Ammon's horn (tissue), 1 donor: ENCODE measurements at places on chromosomes 13 and 19.

DNA sequence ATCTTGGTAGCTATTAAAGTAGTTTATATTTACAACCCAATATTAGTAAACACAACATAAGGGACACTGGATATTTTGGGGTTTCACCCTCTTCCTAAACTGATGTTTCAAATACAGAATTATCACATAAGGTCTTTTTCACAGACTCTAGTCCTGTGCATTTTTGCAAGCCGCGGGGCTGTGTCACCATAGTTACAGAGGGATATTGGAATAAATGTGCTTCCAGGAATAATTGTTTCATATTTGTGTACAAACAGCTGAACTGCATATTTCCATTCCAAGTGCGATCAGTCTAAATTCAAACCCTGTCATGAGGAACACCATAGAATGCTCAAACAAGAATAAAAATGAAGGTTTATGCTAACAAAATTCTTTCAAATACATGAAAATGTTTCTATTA, 762.5 kb upstream of the ARGLU1 start:
- DNase-seq, result peak; percentile 39

- DNase-seq, result peak; percentile 32
Measured at GRCh38 chr13:66805657-66806056, 424.5 kb downstream of the PCDH9 start.

DNA sequence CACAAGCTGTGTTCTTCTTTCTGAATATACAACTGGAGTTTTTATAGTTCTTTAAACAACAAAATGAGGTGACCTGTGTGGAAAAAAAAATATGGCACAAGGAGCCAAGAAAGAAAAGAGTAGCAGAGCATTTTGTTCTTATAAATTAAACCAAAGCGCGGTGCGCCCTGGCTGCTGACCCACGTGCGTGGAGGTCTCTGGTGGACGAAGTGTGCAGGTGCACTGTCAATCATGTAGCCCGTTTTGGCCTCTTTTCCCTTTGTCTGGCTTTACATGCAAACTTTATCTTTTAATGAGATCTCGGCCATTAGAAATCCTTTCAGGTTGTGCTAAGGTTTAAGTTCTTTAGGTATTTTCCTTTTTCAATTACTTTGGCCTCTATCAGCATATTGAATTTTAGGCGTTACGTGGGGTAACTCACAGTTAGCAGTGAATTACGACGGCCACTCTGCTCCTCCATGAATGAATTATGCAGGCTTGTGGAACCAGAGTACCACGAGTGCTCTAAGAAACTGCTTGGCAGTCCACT, 443.9 kb upstream of the SLC10A2 start:
- DNase-seq, result no peak

GRCh38 chr13:113361406-113361805, 2.5 kb downstream of the GRTP1 start:
- no peak for DNase-seq

DNA sequence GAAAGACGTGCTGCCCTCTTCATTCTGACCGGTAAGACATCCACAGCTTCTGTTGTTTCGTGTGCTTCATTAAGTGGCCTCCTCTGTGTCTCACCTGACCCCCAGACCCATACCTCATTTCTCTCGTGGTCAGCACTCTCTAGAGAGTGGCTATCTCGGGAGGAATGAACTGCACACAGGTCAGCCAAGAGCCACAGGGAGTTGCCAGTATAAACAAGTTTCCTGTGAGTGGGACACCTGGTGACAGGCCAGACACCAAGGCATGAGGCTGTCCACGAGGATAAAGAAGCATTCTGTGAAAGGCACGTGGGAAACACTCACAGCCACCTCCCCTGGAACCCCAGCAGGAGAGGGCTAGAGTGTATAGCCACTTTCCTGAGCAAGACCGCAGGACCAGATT, 115.8 kb downstream of the NUFIP1 start:
- no peak for DNase-seq

DNA sequence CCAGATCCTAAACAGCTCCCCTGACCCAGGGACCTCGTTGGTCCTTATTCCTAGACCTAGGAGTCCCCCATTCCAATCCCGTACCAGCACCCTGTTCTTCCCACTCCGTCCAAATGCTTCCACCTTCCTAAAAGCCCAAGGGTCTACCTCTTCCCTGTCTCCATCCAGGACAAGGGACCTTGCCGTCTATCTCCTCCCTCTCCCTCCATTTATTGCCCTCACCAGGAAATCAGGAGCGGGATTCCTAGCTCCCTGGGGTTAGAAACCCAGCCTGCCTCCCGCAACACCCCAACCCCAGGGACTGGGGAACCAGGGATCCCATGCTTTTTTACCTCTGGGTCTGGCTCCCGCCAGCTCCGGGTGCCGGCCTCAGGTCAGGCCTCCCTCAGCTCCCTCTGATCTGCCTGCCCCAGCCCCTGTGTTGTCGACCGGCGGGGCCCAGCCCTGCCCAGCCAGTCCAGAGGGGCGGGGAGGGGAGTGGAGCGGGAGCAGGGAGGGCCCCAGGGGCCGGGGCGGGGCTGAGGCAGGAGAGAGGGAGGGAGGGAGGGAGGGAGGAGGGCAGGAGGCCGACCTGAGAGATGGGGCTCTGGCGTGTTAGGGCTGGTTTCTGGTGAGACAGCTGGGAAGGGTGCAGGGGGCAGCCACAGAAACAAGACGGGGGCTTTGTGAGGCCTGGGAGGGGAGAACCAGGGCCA, at the start of gene B3GNT8:
Gene B3GNT8 (minus strand): TSS at position 423 of the 695 bp plus-strand sequence. CDS start 596 bp downstream, outside the sequence.
- no peak for DNase-seq

DNA sequence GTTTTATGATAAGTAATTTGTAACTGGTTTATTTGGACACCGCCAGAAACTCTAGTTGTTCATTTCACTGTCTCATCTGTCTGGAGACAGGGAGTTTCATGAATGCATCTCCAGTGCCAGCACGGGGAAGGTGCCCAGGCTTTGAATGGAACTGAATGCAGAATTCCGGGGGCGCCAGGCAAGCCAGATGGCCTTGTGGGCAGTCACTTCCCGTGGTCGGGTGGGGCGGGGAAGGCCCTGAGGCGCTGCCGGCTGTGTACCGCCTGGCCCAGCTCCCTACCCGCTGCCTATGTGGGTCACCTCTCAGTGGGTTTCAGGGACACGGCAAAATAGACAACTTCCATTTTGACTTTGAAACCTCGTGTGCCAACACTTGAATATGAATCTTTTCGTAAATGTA, 28.8 kb upstream of the MCF2L start:
- peak; percentile 72 for DNase-seq

DNA sequence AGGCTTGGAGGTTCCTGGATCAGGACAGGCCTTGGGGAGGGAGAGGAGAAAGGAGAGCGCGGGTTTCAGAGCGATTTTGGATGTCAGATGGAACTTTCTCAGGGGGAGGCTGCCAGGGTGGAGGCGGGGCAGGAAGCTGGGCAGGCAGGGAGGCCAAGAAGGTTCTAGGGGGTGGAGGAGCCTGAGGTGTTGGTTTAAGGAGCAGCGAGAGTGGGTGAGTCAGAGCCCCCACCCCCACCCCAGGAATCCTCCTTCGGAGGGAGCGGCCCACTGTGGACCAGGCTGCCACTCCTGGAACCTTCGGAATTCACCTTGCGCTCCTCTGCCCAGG, 15.9 kb upstream of the NOP53 start:
- no peak for DNase-seq

DNA sequence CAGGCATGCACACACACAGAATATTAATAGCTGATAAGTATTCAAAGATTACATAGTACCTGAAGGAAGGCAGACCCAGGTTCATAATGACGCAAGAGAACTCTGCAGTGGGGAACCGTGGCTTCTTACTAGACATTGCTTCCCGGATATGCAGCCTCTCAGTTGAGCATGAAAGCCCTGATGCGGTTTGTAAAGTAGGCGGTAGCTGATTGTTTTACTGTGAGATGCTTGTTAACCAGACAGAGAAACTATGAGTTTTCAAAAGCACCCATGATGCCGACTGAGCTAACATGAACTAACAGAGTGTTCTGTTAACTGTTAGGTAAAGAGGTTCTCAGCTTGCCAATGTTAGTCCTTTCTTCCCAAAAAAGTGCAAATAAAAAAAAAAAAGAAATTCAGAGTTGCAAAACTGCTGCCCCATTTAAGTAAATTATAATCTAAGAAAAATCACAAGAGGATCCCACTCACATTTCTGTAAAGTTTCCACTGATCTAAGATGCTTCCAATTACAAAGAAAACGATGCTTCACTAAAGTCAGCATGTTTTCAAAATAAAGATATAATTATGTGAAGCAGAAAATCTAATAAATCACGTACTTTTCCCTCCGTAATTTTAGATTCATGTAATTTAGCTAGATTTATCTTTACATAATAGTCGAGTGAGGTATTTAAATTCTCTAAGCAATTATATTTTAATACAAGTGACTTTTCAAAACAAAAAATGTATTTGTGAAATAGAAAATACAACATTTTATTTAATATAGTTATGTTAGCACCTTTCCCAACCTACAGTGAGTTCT, 2.2 kb downstream of the FLT1 start:
- no peak for DNase-seq

GRCh38 chr19:38033658-38034491, 126.9 kb downstream of the SIPA1L3 start:
- no peak for DNase-seq

GRCh38 chr19:44626048-44626624, 12.8 kb downstream of the IGSF23 start:
- no peak for DNase-seq

- DNase-seq, result no peak
Measured at GRCh38 chr19:23764781-23765180, 6.1 kb upstream of the ZNF681 start.

DNA sequence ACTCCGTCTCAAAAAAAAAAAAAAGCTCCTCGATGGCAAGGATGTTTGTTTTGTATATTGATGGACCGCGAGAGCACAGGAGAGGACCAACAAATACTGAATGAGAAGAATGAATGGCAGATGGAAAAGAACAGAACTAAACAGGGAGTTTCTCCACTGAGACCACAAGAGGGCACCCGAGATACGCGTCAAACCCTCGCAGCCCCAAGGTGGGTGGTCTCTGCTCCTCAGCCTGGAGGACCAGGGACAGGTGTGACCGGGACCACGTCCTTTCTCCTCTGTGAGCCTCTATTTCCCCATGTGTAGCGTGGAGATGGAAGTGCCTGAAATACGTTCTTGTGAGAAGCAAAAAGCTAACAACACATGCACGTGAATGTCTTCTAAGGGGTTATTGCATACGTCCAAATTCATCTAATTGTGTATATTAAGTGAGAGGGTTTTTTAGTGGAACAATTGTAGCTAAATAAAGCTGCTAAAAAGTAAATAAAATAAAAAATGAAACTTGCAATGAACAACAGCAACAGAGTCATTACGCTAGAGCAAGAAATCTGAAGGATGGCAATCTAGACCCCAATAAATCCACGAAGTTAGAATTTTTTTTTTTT, 8.3 kb upstream of the CDC42EP5 start:
- DNase-seq, result peak; percentile 71

- no peak for DNase-seq
Measured at GRCh38 chr13:45847554-45848224, 3.9 kb downstream of the SIAH3 start.

DNA sequence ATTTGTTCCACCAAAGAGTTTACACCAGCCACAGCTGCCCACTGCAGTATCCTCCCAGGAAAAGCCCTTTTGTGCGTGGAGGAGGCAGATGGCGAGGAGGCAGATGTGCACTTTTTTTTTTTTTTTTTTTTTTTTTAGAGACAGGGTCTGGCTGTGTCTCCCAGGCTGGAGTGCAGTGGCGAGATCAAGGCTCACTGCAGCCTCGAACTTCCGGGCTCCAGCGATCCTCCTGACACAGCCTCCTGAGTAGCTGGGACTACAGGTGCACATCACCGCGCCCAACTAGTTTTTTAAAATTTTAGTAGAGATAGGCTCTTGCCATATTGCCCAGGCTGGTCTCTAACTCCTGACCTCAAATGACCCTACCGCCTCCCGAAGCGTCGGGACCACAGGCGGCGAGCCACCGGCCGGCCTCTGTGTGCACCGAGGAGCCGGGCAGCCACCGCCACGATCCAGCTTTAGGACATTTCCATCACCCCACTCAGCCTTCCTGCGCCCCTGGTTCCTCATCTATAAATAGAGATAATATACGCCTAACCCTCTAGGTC, 563 bp upstream of the PDCD5 start:
- DNase-seq, result no peak

GRCh38 chr13:41457589-41458186, 338 bp downstream of the RGCC start:
- DNase-seq, result no peak

- DNase-seq, result no peak
Measured at GRCh38 chr19:13057147-13057572, 45.5 kb downstream of the LYL1 start.

DNA sequence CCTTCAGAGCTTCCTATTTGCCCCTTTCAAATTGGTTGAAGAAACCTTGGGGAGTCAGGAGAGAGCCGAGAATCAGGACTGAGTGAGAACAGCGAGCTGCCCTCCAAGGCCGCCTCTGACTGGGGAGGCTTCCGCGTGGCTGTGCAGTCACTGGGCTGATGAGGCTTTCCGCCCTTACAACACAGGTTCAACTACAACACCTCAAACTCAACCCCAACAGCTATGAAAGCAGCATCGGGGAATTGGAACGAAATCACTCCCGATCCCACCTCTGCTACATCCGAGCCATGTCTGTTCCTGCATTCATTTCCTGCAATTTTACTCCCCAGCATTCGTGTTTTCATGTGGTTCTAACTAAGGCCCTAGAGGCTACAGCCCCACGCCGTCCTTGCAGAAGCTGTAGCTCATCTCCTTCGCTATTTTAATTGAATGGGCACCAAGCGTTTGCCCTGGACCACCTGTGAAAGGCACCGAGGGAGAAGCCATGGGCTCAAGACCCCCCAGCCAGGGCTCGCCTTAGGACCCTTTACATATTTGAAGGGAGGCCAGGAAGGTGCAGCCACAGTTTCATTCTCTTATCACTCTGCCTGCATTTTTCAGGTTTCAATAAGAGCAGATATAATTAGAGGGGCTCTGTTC, 12.3 kb upstream of the RASA3 start:
- DNase-seq, result no peak

GRCh38 chr13:23180711-23181110, at the start of gene SGCG:
TSS of gene SGCG (plus strand) at chr13:23180979. CDS start at chr13:23203695, 22,716 bp downstream.
- DNase-seq, result no peak

DNA sequence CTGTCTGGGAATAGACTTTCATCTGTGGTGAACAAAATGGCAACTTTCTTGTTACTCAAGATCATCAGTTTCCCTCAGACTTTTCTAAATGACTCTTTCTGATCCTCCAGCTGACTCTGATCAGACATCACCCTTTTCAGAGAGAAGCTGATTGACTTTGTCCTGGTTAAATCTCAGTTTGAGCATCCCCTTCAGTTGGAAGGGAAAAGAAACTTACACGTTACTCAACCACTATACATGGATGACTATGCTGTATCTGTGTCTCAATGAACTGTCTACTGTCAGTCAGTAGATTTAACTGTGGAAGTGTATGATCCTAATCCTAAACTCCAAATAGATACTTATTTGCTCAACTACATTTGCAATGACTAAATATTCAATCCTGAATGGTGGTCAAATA, 118.5 kb downstream of the NALCN start:
- no peak for DNase-seq
